ENCODE measurements at places on chromosomes 16 and 17. TPM values are rescaled to one million over a fixed set of nuclear protein-coding genes. Genes with fewer than 3 reads are reported as not detected.

GRCh38 chr16:68041783-68042182 is 18.7 kb downstream of the DUS2 start:
- DNase-seq: no peak

DNA sequence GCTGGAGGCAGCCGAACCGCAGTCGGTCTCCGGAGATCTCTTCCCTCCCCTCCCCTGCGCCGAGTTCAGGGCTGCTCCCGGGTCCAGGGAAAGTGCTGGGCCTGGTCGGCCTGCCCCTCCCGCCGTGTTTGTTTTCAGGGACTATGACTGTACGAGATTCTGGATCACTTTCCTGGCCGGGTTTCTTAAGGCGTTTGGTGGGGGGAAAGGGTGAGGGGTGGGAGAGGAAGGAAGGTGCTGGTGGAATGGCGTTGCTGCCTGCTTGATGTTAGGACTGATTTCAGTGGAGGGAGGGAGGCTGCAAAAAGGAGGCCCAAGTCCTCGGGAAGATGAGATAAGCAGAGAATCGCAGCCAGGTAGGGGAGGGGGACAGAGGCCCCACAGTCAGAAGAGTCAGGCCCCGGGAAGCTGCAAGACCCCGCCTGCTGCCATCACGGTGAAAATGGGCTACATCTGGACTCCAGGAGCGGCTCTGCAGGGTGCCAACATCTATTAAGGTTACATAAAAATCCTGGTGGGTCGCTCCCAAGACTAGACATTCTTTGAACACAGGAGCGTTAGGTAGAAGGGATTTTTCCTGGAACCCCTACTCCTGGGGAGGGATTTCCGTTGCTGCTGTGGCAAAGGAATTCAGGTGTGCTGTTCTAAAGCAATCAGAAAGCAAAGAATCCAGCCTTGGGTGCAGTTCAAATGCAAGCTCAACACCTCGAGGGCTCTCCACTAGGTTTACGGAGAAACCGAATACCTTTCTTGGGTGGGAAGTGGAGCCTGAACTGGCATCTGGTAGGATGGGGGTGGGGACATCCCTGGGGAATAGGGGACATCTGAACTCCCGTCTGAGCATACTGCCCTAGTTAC is 1.2 kb downstream of the ARHGAP44 start:
- DNase-seq: no peak

- DNase-seq: peak; percentile 94
Observed at GRCh38 chr16:89315791-89316581, 98.5 kb downstream of the ZNF778 start.

The ATP2C2 gene
- total RNA-seq: not detected

DNA sequence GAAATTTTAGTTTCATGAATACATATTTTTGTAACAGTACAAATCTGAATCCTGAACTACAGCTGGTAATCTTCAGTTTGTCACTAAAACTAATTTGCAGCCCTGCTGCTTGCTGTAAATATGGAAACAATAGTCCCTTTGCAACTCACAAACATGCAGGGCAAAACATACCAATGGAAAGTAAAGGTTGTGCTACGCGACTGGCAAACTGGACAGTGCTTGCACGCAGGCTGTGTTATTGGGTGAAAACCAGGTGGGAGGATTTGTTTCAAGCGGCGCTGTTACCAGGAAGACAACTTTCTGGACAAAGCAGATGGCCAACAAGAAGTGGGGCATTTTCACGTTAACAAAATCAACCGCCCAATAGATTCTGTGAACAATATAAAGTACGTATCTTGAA is 93.5 kb downstream of the CDYL2 start:
- DNase-seq: no peak

DNA sequence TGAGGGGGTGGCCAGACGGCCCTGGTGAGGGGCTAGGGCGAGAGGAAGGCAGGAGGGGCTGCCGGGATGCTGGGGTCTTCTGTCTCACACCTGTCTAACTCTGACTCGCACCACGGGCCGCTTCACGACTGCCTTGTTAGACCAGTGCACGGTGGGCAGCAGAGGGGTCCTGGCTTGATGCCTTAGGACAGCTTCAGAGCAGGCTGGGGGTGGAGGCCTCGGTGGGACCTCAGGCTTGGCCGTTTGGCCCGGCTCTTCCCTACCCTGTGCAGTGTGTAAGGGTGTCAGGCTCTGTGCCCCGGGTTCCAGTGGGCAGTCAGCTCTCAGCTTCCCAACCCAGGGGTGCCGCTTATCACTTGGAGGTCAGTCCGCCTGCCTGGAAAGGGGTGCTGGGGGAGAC is 100.7 kb downstream of the OR1D5 start:
- no peak for DNase-seq

DNA sequence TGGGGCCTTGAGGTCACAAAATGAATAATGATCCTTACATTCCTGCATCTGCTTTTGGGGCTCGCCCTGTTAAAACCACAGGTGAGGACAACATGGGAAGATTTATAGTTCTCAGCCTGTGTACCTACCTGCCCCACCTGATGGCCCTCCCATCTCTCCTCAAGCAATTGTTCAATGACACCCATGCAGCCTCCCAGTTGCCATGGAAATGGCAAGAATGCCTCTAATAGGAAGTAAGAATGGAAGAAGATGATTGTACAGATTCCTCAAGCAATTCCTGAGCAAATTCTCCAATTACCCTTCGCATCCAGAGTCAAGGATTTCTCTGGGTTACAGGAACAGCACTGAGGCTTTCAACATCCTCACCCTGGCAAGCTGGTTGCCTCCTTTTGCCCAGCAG is 78.6 kb upstream of the CCL2 start:
- no peak for DNase-seq

DNA sequence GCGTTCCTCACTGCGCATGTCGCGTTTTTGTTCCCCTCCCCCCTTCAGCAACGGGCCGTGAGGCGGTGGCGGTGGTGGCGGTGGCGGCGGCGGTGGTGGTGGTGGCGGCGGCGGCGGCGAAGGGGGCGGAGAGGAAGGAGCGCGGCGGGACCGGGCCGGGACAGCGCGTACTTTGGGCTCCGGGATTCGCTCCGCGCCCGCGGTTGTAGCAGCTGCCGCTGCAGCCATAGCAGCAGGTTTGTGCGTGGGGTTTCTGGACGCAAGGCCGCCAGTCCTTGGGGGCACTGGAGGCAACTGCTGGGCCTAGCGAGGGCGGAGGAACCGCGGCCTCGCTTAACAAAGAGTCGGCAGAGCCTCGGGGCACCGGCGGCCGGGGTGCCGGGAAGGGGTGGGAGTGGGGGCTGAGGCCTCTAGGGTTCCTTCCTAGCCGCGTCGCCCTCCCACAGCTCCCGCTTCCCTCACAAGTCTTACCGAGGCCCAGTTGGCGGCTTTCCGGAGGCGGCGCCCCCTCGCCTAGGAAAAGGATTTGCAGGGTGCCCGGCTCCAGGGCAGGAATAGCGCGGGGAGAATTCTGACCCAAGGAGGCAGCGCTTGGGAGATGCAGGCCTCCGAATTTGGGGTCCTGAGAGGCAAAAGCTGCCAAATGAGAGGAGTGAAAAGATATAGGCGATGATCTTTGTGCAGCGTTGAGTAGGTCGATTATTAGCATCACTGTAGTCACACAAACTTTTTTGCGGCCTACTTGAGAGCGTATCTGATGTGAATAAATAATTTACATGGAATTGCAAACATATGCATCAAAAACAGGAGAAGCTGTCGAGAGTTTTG is at the start of gene DDX42:
Gene DDX42 (plus strand): TSS at position 30 of the 828 bp plus-strand sequence. CDS start 12,880 bp downstream, outside the sequence.
- peak; percentile 63 for DNase-seq

DNA sequence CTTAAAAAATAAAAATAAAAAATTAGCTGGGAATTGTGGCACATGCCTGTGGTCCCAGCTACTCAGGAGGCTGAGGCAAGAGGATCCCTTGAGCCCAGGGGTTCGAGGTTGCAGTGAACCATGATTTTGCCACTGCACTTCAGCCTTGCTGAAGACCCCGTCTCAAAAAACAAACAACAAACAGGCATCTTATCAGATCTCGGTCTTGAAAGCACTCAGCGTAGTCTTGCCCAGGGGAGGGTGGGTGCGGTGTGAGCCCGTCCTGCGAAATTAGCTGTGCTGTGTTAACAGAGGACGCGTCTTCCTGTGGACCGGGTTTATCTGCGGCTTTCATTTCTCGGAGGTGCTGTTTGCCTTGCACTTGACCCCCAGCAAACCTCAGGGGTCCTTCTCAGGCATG is 5.4 kb downstream of the GAA start:
- no peak for DNase-seq

DNA sequence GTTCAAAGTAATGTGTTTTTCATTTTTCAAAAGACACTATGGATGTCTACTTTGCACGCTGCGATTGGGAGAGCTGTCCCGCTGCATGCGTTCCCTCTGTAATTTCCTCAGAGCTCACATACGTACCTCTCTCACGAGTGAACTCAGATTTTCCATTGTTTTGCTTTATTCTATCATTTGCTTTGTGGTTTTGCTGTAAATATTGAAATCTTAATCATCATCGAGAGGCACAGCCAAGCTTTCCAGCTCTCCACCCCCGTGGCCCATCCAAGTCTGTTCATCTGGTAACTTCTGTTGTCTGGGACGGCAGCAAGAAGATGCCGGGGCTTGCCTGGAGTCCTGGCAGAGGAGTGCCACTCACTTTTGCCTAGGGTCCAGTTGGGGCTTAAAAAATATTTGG is 21.1 kb downstream of the TMC6 start:
- peak; percentile 28 for DNase-seq

The ADAD2 gene
- total RNA-seq: not detected

The KREMEN2 gene
- total RNA-seq: not detected

DNA sequence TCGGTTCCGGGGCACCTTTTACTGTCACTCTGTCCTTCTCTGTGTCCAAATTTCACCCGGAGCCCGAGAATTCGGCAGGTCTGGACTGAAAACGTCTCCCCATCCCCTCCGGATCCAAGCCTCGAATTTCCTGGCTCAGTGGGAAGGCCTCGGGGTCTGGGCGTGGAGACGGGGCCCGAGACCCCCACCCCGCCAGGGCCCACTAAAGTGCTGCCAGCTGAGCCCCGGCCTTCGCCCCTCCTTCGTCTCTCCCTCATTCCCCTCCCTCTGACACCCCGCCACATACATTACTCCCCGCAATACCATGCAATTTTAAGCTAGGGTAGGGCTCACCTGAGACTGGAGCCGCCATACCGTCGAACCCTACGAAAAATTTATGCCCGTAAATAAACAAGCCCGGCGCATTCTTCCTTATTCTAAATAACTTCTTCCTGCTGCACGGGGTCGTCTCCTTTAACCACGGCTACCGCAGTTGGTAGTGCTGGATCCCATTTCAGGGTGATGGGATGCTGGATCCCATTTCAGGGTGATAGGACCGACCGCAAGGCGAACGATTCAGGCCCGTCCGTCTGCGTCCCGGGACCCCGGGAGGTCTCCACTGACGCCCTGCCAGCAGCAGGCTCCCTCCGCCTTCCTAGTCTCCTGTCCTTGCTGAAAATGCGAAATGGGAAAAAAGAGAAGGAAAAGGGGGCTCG is 4.4 kb upstream of the OR1F1 start:
- DNase-seq: no peak

The PRR15L gene
- total RNA-seq: not detected

DNA sequence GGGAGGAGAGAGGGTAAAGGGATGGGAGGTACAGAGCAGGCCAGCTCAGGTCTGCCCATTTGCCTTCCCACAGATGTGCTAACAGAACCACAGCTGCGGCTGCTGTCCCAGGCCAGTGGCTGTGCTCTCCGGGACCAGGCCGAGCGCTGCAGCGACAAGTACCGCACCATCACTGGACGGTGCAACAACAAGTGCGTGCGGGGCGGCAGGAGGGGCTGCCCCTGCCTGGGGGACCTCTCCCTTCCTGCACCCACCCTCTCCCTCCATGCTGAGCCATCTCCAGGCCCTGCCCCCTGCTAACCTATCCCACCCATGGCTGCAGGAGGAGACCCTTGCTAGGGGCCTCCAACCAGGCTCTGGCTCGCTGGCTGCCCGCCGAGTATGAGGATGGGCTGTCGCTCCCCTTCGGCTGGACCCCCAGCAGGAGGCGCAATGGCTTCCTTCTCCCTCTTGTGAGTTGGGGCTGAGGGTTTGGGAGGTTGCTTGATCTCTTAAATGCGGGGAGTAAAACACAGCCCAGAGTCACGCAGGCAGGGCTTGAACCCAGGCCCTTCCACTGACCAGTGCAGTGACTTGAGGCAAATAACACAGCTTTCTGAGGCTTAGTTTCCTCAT is 1.2 kb downstream of the EPX start:
- no peak for DNase-seq

The CYGB gene
- 12.4 TPM for total RNA-seq

- peak; percentile 5 for DNase-seq
Observed at GRCh38 chr17:68437979-68438822, 19.1 kb downstream of the WIPI1 start.

The CCL11 gene
- not detected for total RNA-seq
